D341Med (cell line): ENCODE measurements at places on chromosomes 1 and 21.

GRCh38 chr1:2098301-2098698, 48.1 kb downstream of the PRKCZ start:
- DNase-seq = no peak

DNA sequence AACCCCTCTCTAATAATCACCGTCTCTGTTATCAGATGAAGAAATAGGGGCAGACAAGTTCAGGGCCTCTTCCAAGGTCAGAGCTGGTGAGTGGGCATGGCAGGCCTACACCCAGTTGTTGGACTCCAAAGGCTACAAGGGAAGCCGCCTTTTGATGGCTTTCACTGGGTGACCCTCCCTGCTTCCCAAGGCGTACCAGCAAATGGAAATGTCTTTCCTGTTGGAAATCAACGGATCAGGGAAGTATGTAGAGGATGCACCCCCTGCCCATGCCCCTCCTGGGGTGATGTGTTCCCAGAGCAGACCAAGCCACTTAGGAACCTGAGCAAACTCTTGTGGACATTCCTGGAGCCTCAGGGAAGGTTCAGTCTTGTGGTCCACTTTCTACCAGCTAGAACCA, 47.4 kb downstream of the LGR6 start:
- DNase-seq = no peak

DNA sequence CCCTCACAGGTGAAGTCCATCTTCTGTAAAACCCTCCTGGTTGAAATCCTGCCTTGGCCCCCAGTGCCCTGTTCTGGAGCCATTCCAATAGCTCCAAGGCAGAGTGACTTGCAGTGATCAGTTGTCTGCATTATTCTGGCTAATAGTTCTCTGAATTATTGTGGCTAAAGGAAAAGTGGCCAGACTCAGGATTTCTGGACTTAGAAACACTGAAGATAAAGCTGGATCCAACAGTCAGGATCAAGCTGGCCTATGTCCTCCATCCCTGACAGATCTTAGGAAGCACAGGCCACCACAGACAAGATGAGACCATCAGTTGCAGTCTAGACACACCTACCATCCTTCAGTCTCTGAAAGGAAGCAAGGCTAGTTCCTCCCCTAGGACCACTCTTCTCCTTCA, 801 bp upstream of the C2CD4D start:
- no peak for DNase-seq

- no peak for DNase-seq
Observed at GRCh38 chr21:27292229-27292628, 325.3 kb upstream of the ADAMTS5 start.

GRCh38 chr1:230276401-230276800, 149.7 kb downstream of the PGBD5 start:
- DNase-seq = no peak

DNA sequence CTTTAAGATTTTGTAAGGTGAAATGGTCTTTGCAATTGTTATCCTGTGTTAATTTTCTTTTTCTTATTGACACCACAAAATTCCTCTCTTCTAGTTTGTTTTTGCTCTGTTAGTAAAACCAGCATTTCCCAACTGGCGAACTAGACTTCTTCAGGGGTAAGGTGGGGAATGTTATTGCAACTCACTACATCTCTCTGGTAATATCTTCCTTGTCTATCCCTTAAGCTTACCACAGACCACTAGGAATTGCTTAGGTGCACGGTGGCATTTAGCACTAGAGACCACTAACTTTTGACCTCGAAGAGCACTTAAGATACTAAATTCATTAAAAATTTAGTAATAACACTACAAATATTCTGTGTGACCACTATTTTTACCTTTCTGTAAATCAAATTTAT, 4.2 kb upstream of the COA6 start:
- DNase-seq = no peak

- no peak for DNase-seq
Observed at GRCh38 chr1:24822887-24823286, 77.6 kb downstream of the CLIC4 start.

DNA sequence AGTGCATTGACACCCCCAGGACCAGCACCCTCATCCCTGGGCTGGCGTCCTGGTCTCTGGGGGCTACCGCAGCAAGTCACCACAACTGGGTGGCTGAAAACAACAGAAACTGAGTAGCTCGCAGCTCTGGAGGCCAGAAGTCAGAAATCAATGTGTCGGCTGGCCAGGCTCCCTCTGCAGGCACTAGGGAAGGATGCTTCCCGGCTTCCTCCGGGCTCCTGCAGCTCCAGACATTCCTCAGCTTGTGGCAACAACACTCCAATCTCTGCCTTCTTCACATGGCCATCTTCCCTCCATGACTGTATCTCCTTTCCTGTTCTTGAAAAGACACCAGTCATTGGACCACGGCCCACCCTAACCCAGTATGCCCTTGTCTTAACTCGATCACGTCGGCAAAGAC, 224.2 kb downstream of the NPHP4 start:
- DNase-seq = no peak

GRCh38 chr1:110176299-110176956, 26.1 kb downstream of the SLC6A17 start:
- no peak for DNase-seq

DNA sequence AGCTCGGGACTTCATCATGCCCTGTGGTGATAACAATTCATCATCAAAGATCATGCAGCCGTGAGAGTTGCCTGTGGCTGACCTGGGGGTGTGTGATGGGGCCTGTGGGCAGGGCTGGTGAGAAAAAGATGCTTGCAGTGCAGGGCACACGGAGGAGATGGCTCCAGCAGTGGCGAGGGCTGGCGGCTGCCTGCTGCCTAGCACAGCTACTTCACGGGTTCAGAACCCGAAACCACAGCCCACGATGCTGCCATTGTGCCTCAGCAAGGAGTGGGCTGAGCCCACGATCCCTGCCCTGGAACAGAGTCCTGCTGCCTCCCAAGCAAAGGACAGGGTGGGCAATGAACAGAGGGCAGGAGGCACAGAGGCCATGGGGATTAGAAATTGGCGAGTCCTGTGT, 631 bp upstream of the KRTAP10-9 start:
- no peak for DNase-seq

- no peak for DNase-seq
Observed at GRCh38 chr1:56868761-56869160, 14.2 kb downstream of the C8A start.

GRCh38 chr1:183896466-183897048, 91.6 kb downstream of the RGL1 start:
- DNase-seq = no peak

DNA sequence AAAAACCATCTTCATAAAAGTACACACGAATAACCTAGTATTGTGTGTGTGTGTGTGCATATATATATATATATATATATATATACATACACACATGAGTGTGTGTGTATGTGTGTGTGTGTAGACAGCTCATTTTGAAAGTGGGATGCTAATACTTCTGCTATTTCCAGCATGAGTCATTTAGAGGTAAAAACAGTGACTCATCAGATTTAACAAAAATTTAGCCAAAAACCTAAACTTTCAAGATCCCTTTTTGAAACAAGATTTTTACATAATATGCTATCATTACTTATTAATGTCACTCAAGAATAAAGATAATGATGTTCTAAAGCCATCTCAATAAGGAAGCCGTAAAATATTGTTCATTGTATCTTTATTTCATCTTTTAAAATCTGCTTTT, 35.6 kb upstream of the ADGRL4 start:
- DNase-seq = no peak

- DNase-seq = no peak
Observed at GRCh38 chr1:48018799-48019198, 21.6 kb upstream of the TRABD2B start.

DNA sequence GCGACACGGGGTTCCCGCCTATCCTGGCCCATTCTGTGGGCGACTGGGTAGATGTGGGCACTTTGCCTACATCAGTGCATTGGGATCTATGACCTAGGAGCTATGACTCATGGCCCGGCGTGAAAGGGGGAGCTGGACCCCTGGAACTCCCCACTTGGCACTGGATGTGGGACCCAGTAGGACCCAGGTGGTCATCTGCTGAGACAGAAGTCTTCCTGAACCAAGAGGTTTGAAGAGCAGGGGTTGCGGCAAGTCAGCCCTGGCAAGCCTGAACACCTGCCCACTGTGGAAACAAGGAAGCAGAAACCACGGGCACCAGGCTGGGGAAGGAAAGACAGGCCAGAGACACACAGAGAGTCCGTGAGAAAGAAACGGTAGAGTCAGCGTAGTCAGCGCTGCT, 656.7 kb downstream of the AJAP1 start:
- no peak for DNase-seq

DNA sequence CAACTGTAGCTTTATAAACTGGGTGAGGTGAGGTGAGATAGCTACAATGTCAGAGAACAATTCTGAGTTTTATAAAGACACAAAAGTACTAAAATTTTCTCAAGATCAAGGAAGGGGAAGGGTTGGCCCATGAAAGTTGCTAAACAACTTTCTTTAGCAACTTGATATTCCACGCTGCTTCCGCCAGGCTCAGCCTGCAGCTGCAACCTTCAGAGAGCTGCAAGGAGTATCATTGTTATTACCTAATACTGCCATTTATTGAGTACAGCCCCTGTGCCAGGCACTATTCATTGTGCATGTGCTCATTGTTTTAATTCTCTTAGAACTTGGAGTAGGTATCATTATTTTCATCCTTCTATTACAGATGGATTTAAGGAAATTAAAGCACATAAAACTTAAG, 34.1 kb upstream of the SUCO start:
- DNase-seq = no peak

DNA sequence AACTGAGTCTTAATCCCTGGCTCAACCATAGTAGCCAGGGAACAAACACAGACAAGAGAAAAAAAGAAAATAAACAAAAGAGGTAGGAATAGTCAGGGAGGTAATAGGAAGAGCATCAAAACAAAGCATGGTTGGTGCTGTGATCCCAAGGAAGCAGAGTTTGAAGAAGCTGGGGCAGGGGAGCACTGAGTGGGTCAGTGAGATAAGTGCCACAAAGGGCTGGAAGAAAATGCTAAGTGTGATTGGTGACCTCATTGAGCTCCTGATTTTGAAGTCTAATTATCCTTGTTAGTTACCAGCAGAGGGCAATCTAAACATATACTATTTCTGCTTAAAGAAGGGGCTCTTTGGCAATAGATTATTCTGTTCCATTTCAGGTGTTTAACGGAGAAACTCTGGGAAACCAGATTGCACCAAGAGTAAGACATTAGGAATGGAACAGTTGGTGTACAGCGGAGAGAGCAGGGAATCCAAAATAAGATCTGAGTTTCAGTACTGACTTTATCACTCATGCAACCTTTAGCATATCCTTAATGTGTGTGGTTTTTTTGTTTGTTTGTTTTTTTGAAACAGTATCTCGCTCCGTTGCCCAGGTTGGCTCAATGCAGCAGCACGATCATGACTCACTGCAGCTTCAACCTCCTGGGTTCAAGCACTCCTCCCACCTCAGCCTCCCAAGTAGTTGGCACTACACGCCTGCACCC, 30.7 kb upstream of the KIAA1614 start:
- peak; percentile 71 for DNase-seq

GRCh38 chr1:159835356-159835755, 8.7 kb downstream of the SLAMF8 start:
- DNase-seq = no peak

GRCh38 chr1:6359216-6360116, 34.1 kb downstream of the ACOT7 start:
- DNase-seq = peak; percentile 24

DNA sequence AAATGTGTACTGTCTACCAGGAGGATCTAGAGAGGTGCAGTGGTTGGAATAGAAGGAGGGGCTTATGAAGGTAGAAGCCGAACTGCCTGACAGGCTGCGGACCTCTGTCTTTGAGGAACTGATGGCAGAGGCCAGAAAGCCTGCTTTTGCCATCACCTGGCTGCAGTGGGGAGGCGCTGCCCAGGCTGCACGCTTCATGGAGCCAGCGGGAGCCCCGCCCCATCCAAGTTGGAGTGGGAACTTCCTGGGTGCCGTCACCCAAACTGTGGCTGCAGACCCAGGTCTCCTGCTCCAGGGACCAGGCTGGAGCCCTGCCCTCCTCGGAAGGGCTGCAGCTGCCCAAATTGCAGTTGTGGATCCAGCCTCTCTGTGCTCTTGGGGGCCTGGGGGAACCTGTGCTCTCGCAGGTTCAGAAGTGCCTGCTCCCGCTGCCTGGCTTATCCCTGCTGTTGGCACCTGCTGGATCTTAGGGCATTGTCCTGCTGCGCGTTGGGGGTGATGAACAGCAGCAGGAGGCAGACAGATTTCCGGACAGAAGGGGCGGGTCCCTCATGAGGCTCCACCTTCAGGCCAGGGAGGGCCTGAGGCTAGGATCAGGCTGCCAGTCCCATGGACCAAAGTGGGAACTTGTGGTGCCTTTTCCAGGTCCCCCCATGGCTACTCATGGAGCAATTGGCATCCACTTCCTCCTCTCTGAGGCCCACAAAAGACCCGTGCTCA, 118.0 kb upstream of the PLPPR4 start:
- peak; percentile 26 for DNase-seq

DNA sequence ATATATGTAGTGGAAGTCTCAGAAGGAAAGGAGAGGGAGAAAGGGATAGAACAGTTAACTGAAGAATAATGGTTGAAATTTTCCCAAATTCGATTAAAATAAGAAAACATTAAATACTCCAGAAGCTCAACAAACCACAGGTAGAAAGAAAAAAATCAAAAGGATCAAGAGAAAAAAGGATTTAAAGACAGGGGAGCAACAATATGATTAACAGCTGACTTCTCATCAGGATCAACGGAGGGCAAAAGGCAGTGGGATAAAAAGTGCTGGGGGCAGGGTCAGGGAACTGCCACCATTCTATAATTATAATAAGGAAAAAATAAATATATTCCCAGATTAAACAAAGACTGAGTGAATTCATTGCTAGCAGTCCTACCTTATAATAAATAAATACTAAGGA, 55.3 kb downstream of the CDKN2C start:
- DNase-seq = no peak

DNA sequence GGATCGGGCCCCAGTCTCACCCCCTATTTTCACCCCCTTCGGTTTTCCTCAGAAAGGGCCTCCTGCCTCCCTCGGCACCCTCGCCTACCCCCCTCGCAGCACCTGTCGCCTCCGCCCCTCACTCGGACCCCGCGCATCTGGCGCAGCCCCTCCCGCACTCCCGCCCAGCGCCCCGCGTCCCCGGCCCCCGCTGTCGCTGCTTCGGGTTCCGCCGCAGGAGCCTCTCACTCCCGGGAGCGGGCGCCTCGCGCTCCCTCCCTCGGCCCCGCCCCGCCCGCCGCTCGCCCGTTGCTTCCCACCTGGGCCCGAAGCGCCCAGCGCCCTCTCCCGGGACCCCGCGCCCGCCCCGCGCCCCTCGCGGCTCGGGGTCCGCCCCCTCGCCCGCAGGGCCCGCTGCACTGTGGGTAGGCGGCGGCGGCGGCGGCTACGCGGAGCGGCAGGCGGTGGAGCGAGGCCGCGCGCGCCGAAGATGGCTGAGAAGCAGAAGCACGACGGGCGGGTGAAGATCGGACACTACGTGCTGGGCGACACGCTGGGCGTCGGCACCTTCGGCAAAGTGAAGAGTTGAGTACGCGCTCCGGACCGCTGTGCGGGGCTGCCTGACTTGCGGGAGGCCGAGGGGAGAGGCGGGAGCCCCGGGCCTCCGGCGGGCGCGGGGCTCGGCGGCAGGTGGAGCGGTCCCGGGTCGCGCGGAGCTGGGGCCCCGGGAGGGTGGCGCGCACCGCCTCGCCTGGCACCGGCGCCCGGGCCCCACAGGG, at the start of gene PRKAA2:
Gene PRKAA2 (plus strand): TSS at position 396 of the 758 bp plus-strand sequence. CDS start 74 bp downstream, at position 470.
- peak; percentile 88 for DNase-seq
